ENCODE measurements at places on chromosomes 6 and 20. TPM values are rescaled to one million over a fixed set of nuclear protein-coding genes. Genes with fewer than 3 reads are reported as not detected.

CHRNA4 gene
- not detected for total RNA-seq

TTK gene
- total RNA-seq = 38.8 TPM

MTG2 gene
- 29.3 TPM for total RNA-seq

RAET1L gene
- 1.1 TPM for total RNA-seq

NEURL2 gene
- total RNA-seq = 1.2 TPM

SLC22A2 gene
- total RNA-seq = not detected

MYH7B gene
- 0.11 TPM for total RNA-seq

KLC4 gene
- 11.6 TPM for total RNA-seq

MRPL2 gene
- total RNA-seq = 58.4 TPM

PPP1R16B gene
- total RNA-seq = not detected

TRIM31 gene
- 0.04 TPM for total RNA-seq

DUSP15 gene
- not detected for total RNA-seq

SLC17A9 gene
- 0.34 TPM for total RNA-seq

DNA sequence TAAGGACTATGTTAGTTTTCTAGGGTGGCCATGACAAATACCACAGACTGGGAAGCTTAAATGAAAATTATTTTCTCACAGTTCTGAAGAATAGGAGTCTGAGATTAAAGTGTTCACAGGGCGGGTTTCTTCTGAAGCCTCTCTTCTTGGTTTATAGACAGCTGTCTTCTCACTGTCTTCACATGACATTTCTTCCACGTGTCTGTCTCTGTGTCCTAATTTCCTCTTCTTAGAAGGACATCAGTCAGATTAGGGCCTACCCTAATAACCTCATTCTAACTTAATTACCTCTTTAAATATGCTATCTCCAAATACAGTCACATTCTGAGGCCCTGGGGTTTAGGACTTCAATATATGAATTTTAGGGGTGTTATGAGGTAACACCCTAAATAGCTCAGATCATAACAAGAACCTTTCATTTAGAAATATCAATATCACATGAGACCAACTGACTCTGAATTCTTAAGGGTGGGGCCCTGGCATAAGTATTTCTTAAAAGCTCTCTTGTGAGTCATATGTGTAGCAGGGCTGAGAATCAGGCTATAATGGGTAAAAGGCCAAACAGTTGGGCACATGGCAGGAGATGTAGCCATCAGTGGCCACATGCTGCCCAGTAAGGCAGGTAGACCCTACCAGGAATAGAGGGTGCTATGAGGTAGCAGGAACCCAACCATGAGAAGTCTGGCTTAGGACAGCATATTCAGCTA is 62.0 kb upstream of the TENT5A start:
- DNase-seq = no peak

GRCh38 chr6:98323605-98324004 is 510.8 kb upstream of the POU3F2 start:
- DNase-seq = no peak

GRCh38 chr6:42423244-42423643 is 28.5 kb downstream of the TRERF1 start:
- DNase-seq = no peak

- DNase-seq = no peak
These were observed 34.2 kb downstream of the MRS2 start for GRCh38 chr6:24436979-24437378.

DNA sequence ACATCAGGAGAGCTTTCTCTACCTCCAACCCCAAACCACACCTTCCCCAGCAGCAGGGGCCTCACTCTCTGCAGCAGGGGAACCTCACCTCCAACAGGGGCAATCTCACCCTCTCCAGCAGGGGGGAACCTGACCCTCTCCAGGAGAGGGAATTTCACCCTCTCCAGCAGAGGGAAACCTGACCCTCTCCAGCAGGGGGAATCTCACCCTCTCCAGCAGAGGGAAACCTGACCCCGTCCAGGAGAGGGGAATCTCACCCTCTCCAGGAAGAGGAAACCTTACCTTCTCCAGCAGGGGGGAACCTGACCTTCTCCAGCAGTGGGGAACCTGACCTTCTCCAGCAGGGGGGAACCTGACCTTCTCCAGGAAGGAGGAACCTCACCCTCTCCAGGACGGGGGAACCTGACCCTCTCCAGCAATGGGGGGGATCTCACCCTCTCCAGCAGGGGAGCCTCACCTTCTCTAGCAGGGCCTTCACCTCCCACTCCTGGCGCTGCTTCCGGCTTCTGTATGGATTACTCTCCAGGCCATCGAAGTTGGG is 3.1 kb downstream of the B3GALT4 start:
- DNase-seq = peak; percentile 48

DNA sequence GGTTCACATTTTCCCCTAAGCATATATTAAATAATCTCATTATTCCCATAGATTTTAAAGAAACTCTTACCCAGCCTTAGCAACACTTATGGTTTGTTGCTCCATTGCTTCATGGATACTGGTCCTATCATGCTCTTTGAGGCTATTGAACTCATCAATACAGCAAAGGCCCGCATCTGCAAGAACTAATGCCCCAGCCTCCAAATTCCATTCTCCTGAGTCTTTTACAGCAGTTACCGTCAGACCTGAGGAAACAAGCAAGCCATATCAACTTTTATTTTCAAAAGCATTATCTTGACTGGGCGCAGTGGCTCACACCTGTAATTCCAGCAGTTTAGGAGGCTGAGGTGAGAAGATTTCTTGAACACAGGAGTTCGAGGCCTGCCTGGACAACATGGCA is 37.7 kb upstream of the ASF1A start:
- peak; percentile 28 for DNase-seq

DNA sequence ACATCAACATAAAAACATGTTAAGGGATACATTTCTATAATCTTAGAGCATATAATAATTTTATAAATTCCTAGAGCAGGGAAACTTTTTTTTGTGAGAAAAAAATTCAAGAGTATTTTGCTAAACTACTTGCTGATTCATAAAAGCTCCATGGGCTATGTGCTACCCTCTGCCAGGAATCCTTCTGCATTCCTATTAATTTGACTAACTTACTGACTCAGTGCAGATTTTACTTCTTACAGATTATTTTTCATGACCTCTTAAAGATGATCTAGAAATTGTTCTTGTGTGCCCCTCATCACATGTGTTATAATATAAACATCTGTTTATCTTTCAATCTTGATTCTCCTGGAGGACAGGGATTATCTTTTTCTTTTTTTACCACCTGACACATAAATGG is 5.7 kb downstream of the VTA1 start:
- DNase-seq = peak; percentile 6

DNA sequence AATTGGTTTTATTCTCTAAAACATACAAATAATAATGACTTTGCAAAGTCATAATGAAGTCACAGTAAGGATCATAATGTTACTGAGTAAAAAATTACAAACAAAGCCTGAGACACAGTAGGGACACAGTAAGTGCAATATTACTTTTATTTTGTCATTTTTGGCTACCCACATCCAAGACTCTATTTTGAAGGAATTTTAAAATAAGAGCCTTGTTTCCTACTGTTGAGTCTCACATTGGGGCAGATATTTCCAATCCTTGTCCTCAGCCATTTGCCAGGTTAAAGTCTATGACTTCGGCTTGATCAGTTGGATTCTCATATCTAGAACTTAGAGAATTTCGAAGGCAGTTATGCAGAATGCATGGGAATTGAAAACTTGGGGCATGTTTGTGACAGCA is 10.8 kb upstream of the RHAG start:
- no peak for DNase-seq

GRCh38 chr20:8213831-8214587 is 81.9 kb downstream of the PLCB1 start:
- no peak for DNase-seq

GRCh38 chr20:38156888-38157634 is 8.0 kb downstream of the TGM2 start:
- DNase-seq = no peak

- DNase-seq = no peak
These were observed 21.7 kb downstream of the FGD2 start for GRCh38 chr6:37027036-37027720.

GRCh38 chr6:41768545-41769308 is 11.0 kb downstream of the FRS3 start:
- no peak for DNase-seq

DNA sequence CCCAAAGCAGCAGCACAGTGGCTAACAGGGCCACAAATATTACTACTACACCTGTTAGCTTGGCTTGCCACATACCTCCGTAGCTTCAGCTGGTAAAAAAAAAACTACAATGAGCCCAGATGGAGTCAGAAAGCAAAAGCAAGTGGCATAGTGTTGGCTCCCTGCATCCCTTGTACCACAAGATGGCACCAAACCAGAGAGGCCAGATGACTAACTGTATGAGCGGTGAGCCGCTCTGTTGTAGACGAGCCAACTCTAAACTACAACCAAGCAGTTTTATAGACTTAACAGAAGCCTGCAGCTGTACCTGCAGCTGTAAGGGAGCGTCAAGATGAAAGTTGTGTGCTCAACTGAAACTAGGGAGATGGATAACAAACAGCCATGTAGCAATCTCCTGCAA is 84.5 kb upstream of the MCHR2 start:
- DNase-seq = no peak

- DNase-seq = no peak
These were observed 21.6 kb upstream of the POM121L2 start for GRCh38 chr6:27333642-27334040.

DNA sequence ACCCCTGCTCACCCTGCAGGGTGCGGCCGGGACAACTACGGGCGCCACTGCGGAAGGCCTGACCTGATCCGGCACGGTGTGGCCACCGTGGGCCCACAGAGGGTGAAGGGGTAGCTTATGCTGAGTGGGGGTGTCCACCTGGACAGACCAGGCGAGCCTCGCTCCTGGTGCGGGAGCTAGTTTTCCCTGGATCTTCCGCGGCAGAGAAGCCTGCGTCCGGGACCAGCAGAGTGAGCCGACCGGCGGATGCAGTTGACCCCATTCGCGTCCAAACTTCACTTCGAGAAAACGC is 38.2 kb downstream of the NCR2 start:
- DNase-seq = no peak

DNA sequence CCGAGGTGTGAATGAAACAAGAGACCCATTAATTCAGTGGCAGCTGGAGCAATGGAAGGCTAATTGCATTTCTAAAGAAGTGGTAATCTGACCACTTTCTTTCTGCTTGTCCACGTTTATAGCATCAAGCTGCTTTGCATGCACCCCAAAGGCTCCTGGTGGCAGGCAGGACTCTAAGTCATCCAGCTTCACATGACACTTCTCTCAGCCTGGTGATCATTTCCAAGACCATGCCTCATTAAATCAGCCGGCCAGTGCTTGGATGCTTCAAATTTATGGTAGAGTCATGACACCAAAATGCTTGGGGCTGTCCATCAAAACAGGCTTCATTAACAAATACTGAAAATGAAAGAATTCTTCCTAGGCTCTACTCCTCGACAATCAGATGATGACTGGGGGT is 614.9 kb downstream of the DOK5 start:
- DNase-seq = no peak

GRCh38 chr6:85640821-85641220 is 1.9 kb downstream of the SYNCRIP start:
- DNase-seq = no peak

DNA sequence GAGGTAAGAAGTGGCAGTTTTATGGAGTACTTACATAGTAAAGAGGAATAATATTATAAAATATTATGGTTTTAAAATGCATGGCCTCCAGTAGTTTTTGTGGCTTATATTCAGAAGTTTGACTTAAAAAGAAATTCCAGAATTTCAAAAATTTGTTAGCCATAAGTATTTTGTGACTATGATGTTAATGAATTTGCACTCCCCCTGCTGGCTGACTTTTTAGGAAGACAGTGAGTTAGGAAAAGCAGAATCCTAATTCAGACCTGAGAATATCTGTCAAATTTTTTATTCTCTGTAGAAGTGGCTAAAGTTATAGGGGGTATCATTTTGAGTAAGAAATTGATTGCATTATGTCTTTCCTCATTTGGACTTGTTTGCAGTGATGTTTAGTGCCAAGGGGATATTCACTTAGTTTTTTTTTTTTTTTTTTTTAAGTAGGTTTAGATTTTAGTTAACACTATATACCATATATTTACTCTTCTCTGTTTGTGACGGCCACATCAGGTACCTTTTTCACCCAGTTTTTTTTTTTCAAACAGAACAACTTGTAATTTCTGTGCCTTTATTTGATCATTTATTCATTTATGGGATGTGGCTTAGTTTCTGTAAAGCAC is 40.8 kb downstream of the ZFAND3 start:
- DNase-seq = no peak

DNA sequence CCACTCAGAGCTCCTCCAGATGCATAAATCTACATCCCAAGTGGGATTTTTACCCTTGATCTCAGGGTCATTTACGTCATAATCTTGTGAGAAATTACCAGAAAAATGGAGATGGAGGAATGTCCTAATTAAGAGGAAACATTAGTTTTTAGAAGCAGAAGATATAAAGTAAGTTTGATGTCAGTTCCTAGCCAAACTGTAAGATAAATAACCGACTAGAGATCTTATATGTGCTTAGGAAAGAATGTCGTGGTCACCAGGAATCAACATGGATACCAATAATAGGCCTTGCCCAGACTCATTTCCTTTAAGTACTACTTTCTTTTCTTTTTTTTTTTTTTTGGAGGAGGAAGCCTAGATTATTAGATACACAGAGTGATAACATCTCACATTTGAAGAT is 186.9 kb downstream of the UTRN start:
- DNase-seq = no peak

- peak; percentile 64 for DNase-seq
These were observed at the start of gene OVOL2 for GRCh38 chr20:18057101-18057993. TSS of gene OVOL2 (minus strand) at chr20:18057916. CDS start at chr20:18057634, 282 bp downstream.

Measured in foreskin keratinocyte (primary cell).